Uterus (tissue), 4 donors: ENCODE measurements at places on chromosomes 6 and 20.

DNA sequence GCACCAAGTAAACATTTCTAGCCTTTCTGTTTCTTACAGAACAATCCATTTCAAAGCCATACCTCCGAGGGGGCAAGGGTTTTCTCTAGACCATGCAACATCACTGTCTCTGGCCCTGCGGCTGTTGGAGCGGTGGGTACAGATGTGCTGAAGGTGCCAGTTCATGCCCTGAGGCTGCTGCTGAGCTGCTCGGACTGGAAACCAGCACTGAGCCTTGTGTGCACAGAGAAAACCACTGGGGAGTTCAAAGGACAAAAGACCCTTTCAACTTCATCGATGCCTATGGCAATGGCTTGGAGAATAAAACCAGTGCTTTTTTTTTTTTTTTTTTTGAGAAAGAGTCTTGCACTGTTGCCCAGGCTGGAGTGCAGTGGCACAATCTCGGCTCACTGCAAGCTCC, 93.3 kb upstream of the IYD start:
- no peak for DNase-seq

DNA sequence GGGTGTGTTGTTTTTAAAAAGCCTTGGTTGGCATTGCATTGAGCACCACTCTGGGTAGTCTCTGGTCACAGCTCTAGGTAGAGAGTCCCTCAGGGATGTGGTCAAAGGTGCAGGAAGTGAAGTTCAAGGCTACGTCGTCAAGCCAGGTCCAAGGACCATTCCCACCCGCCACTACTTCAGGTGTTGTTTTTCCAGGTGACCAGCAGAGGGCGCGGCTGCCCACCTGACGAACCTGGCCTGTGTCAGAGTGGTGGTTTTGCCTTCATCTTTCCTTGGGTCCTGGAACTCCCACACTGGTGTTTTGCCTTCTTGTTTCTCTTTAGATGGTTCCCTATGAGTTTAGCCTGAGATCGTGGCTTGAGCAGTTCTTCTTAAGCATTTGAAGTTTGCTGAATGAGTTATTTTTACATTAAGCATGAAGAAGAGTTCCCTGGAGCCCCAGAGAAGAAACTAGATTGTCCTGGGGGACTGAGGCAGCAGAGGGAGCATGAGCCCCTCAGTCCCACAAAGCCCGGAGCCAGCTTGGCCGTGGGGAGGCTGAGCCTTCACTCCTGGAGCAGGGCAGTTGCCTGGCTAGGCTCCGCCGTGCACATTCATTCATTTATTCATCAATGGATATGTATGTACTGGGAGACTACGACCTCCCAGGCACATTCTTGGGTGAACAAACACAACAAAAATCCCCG, 5.6 kb upstream of the PHACTR3 start:
- DNase-seq: no peak

DNA sequence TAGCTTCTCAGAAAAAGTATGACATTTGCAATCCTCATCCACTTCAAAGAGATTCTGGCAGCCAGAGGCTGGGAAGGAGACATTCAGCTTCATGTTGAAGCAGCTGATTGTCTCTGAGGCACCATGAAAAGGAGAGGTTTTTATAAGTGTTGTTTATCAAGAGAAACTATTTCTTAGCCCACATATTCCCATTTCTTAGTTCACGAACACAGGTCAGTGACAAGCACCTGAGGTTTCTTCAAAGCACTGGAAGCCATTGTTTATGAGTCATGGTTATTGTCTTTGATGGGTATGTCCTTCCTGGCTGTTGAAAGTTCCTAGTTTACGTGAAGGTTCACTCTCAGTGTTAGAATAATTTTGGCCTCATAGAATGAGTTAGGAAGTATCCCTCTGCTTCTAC, 3.0 kb upstream of the DDX43 start:
- no peak for DNase-seq

DNA sequence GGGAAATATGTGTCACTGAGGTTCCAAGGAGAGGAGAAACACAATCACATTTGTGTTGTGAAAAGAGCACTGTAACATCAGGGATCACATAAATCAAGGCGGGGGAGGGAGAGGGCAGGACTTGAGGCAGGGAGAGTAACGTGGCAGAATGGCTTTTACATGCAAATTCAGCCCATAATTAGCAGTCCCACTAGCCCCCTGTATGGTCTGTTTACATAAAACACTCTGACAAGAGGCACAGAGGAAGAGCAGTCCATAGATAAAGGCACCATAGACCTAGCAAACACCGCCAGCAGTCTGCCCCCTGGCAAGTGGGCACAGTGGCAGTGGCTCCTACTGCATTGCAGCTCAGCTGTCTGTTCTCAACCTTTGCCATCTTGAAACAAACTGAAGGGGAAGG, 82.7 kb downstream of the LYRM2 start:
- DNase-seq: no peak

DNA sequence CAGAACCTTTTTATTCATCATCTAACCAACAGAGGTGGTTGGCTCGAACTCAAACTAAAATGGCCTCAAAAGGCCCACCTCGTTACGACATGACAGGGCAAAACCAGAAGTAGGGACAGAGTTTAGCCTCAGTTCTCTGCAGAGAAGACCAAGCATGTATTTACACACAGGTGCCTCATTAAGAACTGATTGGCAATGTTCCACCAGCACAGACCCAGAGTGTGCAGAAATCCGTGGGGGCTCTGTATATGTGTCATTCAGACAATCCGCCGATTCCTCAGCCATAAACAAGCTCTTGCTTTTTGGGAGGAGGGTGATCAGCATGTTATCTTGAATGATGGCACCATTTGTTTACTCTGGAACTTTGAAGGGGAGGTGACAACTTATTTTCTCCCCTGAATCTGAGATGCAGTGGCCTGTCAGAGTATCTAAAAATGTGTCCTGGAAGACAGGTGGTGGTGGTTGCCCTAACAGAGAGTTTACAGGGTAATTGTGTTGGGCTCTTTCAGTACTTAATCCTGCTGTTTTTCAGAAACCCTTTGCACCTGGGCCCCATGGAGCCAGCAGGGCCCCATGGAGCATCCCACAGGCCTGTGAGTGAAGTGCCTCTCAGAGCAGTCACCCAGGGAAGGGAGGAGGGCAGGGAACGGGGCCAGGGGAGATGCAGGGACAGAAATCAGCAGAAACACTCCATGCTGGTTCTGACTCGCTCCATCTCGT, 29.1 kb upstream of the C20orf203 start:
- no peak for DNase-seq
